Activated T-cell treated with anti-CD3 and anti-CD28 coated beads for 4 hours (primary cell): ENCODE measurements at places on chromosomes 16 and 17.

GRCh38 chr16:67663151-67663876, 2.6 kb downstream of the PARD6A start:
- DNase-seq: no peak

DNA sequence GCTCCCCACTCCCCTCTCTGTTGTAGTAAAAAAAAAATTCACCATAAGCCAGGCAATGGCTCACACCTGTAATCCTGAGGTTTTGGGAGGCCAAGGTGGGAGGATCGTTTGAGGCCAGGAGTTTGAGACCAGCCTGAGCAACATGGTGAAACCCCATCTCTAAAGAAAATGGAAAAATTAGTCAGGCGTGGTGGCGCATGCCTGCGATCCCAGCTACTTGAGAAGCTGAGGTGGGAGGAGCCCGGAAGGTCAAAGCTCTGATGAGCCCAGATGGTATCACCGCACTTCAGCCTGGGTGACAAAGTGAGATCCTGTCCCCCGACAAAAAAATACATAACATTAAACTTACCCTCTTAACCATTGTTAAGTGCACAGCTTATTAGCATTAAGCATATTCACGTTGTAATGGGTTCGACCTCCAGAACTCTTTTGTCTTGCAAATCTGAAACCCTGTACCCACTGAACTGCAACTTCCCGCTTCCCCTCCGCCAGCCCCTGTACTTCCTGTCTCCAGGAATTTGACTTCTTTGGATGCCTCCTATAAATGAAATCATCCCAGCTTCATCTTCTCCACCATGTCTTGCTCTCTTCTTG, 66.8 kb downstream of the CRISPLD2 start:
- no peak for DNase-seq

- DNase-seq: no peak
These were observed 43.9 kb upstream of the ABCA3 start for GRCh38 chr16:2384426-2384825.

GRCh38 chr16:4976079-4976478, 17.9 kb downstream of the SEC14L5 start:
- DNase-seq: no peak

- peak; percentile 52 for DNase-seq
These were observed 5.4 kb downstream of the BANP start for GRCh38 chr16:87956365-87957231.

GRCh38 chr16:9484426-9484825, 393.0 kb downstream of the HAPSTR1 start:
- no peak for DNase-seq

DNA sequence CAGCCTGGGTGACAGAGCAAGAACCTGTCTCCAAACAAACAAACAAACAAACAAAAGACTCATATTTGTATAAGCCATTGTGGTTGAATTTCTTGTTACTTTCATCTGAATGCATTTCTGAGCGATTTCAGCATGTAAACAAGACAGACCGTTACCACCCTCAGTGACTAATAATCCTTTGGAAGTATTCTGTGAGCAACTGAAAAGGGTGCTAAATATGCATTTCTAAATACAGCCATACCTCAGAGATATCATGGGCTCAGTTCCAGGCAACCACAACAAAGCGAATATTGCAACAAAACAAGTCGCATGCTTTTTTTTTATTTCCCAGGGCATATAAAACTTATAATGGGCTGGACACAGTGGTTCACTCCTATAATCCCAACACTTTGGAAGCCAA, 109.0 kb downstream of the USP31 start:
- DNase-seq: no peak

GRCh38 chr17:83067718-83068261, 11.6 kb upstream of the METRNL start:
- DNase-seq: no peak

GRCh38 chr17:76560036-76560876, 20.4 kb downstream of the PRCD start:
- no peak for DNase-seq

GRCh38 chr16:88327561-88328312, 55.0 kb upstream of the ZNF469 start:
- no peak for DNase-seq

DNA sequence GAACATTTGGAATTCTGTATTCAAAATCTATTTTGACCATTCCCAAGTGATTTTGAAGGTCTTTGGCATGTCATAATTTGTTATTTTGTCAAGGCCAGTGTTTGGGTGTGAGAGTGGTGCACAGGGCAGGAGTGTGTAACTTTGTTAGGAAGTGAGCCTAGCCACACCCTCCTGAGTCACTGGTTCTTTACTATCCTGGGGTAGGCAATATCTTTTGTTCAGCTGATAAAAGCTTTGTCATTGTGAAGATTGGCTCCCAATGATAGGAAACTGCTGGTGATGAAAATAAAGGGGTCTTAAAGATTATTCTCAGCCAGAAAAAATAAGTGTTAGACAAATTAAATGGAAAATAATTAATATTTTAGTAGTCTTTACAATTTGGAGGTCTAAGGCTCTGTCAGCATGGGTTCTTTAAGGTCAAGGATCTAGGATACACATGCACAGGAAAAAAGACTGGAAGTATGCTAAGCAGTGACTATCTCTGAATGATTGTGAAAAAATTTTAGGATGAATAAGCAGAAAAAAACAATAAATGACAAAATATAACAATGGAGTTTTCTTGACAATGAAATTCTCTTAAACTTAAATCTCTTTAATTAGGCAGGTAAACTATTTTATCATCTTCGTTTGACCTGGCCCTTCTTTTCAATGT, 5.1 kb downstream of the UBN1 start:
- no peak for DNase-seq

DNA sequence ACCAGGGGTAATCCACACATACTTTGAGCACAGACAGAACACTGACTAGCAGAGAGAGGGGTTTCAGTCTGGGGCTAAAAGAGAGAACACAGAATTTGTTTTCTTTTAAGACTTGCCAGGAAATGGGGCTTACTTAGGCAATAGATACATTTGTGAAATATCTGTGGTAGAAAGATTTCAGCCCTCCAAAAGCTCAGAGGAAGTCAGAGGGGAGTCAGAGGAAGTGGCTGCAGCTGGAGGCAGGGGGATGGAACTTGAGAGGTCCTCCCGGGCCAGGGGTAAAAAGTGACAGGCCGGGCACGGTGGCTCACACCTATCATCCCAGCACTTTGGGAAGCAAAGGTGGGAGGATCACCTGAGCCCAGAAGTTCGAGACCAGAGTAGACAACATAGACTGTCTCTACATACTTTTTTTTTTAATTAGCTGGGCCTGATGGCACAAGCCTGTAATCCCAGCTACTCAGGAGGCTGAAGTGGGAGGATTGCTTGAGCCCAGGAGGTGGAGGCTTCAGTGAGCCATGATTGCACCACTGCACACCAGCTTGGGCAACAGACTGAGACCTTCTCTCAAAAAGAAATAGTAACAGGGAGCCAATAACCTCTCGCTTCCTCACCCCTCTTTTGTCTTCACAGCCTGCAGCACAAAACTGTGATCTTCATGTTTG, 49.9 kb downstream of the NLRC5 start:
- no peak for DNase-seq

DNA sequence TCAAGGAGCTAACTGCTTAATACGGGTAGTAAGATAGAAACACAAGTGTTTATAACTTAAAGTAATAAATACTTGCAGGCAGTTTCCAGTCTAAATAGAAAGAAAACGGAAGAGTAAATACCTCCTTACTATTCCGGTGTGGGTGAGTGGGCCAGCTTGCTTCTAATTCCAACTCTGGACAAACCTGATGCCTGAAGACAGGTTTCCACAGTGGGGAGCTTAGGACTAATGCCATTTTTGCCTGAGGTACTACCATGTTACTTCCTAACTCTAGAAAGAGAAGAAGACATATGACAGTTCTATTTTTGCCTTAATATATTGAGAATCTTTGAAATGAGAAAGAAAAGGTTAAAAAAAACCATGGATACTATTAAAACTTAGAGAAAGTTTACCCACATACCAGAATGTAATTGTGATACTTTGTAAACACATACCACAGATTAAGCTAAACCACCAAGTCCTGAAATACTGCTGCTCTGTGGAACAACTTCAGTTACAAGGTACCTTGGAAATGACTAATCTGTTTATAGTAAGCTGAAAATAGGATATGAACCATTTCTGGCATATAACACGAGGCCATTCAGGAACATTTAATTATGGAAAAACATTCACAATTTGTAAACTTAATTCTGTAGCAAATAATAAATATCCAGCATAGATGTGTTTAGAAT, 70.2 kb downstream of the ZZEF1 start:
- no peak for DNase-seq

- no peak for DNase-seq
These were observed 61.0 kb downstream of the CFDP1 start for GRCh38 chr16:75372236-75372856.

DNA sequence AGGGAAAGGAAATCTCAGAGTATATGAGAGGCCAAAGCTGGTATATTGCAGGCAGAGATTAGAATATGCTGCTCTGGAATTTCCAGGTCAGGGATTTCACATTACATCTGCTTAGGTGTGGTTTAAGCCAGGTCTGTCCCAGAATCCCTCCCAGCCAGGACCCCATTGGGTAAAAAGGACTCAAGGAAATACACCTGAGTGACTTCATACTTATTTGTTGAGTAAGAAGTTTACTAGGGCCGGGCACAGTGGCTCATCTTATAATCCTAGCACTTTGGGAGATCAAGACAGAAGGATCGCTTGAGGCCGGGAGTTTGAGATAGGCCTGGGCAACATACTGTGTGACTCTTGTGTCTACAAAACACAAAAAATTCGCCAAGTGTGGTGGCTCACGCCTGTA, 7.2 kb downstream of the PIPOX start:
- DNase-seq: no peak

DNA sequence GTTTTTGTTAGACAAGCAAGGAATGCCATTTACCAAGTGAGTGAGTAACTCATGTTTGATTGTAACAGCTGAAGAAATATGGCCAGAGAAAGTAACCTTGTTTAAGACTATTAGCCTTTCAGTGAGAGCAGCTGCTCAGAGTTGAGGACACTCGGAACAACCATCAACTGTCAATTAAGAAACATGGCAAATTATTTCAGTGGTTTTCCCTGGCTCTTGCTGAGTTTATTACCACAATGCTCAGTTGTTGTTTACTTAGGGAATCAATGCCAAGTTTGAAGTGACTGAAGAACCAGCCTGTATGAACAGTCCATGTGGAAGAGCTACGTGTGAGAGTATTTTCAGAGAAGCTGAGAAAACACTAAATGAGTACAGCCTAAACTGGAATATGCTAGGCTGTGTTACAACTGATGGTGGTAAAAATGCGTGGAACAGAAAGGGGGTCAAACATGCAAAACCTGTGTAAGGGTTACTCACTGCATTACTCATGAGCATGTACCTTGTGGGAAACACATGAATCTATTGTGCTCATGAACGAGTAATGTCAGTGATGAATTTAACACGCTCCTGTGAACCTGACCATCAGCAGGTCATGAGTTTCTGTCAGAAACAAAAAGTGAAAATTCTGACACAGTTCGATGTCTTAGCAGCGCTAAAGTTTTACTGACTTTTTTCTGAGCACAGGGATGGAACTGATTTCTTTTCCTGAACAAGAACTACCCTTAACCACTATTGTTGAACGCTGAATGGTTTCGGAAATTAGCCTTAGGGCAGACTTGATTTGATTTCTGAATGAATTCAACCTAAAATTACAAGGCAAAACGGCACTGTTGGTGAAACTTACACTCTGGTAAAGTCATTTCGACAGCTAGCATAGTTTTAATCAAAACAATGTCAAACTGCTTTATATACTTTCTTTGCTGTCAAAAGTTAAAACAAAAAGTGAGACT, 33.5 kb downstream of the GNA13 start:
- DNase-seq: no peak

- no peak for DNase-seq
These were observed 116.8 kb downstream of the HIC1 start for GRCh38 chr17:2171702-2172076.

GRCh38 chr16:17647879-17648872, 177.4 kb upstream of the XYLT1 start:
- DNase-seq: no peak

DNA sequence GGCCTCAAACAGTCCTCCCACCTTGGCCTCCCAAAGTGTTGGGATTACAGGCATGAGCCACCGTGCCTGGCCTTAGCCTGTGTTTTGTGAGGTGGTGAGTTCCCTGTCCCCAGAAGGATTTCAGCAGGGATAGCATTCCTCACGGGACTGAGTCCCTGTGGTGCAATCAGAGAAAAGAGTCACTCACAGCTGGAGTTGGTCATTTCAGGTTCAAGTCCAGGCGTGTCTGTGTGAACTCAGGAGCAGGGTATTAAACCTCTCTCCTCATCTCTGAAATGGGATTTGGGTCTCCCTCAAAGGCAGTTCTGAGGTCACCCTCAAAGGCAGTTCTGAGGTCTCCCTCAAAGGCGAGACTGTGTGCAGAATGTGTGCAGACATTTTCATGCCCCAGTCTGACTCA, 28.6 kb downstream of the NPTX1 start:
- DNase-seq: no peak

GRCh38 chr16:58127033-58127556, 2.1 kb downstream of the CFAP20 start:
- DNase-seq: no peak

DNA sequence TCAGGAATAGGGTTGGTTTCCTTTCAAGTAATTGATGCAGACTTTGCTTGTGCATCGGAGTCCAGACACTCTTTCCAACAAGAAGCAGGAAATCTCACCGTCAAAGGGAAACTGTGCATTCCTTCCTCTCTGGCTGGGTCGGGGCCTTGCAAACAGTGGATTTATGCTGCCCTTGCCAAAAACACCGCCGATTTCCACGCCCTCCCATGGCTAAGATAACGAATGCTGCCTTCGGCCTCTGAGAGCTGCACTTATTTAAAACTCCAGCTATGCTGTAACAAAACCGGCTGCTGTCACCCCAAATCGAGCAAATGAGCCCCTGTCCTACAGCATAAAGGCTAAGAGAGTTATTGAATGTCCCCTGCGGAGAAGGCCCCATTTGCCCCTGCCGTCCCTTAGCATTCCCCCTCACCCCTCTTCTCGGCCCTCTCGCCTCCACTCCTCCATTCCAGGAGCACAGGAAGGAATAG, 275.5 kb upstream of the IRX5 start:
- DNase-seq: no peak

DNA sequence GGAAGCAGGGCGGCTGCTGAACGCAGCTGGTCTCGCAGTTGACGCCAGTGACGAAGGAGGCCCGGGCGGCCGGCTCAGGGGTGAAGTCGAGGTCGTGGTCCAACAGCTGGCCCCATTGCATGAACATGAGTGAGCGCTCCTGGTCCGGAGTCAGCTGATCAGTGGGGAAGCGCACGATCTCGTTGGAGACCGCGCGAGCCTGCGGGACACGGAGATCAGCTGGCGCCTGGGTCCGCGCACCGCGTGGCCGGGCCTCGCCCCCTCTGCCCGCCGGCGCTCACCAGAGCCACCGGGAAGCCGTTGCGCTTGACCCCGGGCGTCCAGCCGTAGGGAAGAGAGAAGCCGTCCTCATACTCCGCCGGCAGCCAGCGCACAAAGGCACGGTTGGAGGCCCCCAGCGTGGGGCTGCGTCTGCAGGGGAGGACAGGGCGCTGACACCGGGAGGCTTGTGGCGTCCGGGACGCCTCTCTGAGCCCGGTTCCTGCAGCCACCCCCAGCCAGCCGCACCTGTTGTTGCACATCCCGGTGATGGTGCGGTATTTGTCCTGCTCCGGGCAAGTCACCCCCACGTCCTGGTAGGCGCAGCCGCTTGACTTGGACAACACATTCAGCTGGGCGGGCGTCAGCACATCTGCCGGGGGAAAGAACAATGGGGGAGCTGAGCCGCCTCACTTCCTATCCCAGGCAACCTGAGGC, 1.6 kb downstream of the MPO start:
- DNase-seq: no peak

- no peak for DNase-seq
These were observed 3.1 kb downstream of the ABCA5 start for GRCh38 chr17:69323806-69324205.
